ENCODE measurements at places on chromosomes 7 and 10. TPM values are rescaled to one million over a fixed set of nuclear protein-coding genes. Genes with fewer than 3 reads are reported as not detected.

- no peak overlapping the region for H3K4me3 ChIP-seq
- no peaks in the 10 kb centered on the region for H3K27me3 ChIP-seq
- H3K4me1 ChIP-seq = peaks cover 14% of the 10 kb centered on the region
- H3K27ac ChIP-seq = no peak overlapping the region
- no peak for DNase-seq
- peaks cover 7% of the 10 kb centered on the region for H3K36me3 ChIP-seq
These were observed 10.8 kb downstream of the TOMM7 start for GRCh38 chr7:22811746-22812280.

DNA sequence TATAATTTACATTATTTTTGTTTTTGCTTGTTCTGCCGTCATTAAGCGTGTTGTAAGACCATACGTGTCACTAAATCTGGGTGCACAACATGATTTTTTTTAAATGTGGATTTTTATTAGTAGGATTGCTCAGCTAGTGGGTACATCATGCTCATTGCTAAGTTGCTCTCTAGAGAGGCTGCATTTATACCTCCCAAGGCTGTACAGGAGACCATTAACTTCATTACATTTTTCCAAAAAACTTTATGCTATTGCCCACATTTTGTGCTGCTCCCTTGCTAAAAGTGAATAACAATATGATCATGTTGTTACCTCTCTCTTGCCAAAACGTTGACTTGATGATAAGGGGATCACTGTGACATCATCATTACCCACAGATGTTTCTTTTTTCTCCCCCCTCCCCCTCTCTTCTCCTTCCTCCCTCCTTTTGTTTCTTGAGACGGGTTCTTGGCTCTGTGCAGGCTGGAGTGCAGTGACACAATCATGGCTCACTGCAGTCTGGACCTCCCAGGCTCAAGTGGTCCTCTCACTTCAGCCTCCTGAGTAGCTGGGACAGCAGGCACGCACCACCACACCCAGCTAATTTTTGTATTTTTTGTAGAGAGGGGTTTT is 65.1 kb downstream of the BMPR1A start:
- peaks cover 5% of the 10 kb centered on the region for H3K36me3 ChIP-seq
- peaks cover 22% of the 10 kb centered on the region for H3K4me1 ChIP-seq
- H3K27ac ChIP-seq = no peak overlapping the region
- H3K4me3 ChIP-seq = no peak overlapping the region
- H3K27me3 ChIP-seq = no peaks in the 10 kb centered on the region

Gene RBM28
- total RNA-seq = 24.1 TPM

Gene ZFAND2A
- total RNA-seq = 87.8 TPM

GRCh38 chr10:128614802-128615553 is 488.8 kb upstream of the MKI67 start:
- H3K27ac ChIP-seq = no peak overlapping the region
- no peaks in the 10 kb centered on the region for H3K4me1 ChIP-seq
- H3K36me3 ChIP-seq = no peaks in the 10 kb centered on the region
- peaks cover 5% of the 10 kb centered on the region for H3K27me3 ChIP-seq
- H3K4me3 ChIP-seq = no peak overlapping the region
- DNase-seq = no peak

Gene CDK14
- total RNA-seq = 4.6 TPM

GRCh38 chr10:13496931-13497330 is 31.9 kb downstream of the BEND7 start:
- DNase-seq = no peak
- H3K27ac ChIP-seq = no peak overlapping the region
- no peaks in the 10 kb centered on the region for H3K4me1 ChIP-seq
- peaks cover 2% of the 10 kb centered on the region for H3K36me3 ChIP-seq

DNA sequence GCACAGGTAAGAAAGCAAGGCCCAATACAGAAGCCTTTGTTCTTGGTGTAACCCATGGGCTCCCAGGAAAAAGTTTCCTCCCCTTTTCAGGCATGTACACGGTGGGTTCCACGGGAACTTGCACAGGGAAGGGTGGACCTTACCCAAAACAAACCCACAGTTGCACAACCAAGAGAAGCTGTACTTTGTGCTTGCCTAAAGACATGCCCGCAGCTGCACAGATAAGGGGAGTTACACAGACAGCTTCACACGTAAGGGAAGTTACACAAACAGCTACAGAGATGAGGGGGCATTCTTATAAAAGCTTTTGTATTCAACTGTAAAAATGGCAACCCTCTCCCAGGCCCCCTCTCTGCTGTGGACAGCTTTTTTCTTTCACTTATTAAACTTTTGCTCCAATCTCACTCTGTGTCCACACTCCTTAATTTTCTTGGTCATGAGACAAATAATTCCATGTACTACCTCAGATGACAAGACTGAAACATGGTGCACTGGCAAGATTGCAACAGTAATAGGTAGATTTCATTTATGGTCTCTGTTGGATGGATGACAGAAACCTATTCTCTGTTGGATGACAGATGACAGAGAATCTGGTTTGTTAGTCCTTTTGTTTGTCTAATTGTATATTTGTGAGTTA is 72.9 kb downstream of the ATE1 start:
- peaks cover 2% of the 10 kb centered on the region for H3K4me1 ChIP-seq
- no peak overlapping the region for H3K27ac ChIP-seq
- no peak for DNase-seq
- no peaks in the 10 kb centered on the region for H3K27me3 ChIP-seq

DNA sequence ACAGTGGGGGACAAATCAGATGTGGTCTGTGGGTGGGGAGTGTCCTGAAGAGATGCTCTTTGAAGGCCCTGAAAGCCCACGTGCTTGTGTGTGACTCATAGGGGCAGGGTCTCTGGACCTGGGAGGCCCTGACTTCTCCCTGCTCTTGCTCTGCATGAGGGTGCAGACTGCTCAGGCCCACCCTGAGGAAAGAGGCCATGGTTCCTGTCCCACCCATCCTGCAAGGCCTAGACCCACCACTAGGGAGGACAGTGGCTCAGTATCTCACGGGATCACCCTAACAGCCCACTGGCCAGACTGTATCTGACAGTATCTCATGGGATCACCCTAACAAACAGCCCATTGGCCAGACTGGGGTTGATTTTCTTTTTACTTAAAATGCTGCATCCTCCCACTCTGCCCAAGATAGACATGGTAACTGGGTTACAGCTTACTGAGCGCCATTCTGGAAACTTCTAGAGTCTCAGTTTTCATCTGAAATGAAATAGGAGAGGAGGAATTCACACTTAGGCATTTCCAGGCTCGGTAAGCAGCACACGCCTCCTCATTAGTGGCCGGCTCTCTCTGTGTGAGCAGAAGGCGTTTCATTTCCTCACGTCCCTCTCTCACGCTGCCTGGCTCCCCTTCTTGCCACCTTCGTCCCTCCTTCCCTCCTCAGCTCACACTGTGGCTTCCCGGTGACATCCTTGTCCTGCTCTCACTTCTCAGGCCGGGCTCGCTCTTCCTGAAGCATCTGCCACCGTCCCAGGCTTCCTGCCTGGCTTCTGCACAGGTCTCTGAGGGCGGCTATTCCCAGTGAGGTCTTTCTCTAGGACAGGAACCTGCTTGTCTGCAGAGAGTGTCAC is 242.6 kb downstream of the GLRX3 start:
- H3K36me3 ChIP-seq = no peaks in the 10 kb centered on the region
- H3K27me3 ChIP-seq = peaks cover 17% of the 10 kb centered on the region
- H3K27ac ChIP-seq = no peak overlapping the region
- H3K4me1 ChIP-seq = no peaks in the 10 kb centered on the region
- no peak for DNase-seq

DNA sequence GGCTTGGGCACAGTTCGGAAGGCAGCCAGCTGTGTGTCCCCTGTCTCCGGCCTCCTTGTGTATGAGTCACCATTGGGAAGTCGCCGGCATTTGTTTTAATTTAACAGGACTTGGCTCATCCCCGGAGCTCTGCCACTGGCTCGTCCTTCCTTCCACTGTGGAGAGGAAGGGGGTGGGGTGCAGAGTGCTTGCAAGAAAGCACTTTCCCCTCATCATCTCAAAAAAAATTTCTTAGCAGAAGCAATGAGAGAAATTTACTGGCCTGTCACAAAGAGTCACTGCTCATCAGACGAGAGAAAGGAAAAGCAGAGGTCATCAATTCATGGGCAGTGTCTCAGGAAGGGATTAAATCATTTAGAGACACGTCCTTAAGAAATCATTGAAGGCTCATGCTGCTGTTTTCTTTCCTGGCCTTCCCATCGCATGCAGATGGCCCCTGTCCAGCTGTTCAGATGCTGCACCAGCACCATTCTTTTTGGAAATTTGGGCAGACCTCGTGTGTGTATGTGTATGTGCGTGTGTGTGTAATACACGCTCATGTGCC is 93.3 kb downstream of the BMS1 start:
- no peak overlapping the region for H3K4me3 ChIP-seq
- no peak overlapping the region for H3K27ac ChIP-seq
- DNase-seq = no peak

Gene PITRM1
- total RNA-seq = 79.1 TPM

DNA sequence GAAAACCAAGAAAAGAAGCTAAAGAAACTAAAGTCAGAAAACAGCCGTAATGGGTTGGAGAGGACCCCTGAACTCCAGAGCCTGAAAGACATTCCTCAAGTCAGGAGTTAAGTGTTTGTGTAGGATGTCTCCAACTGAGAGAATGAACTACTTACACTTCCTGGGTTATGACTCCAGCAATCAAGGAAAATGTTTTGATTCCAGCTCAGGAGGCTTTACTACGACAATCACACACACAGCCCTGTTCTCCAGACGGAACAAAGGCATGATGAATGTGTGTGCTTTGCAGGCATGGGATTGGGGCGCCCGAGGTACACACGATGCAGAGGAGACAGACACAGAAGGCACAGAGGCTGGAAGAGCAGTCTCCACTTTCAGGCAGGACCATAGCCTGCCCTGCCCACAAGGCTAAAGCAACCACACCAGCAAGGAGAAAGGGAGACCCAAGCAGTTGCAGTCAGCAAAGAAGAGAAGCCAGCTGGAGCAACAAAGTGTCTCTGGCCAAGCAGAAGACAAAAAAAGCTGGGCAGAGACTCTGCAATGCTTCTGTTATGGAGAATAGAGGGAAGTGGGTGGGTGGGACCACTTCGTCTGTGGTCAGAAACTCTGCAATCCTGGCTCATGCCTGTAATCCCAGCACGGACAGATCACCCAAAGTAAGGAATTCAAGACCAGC is 89.1 kb downstream of the GRB10 start:
- H3K4me1 ChIP-seq = peaks cover 5% of the 10 kb centered on the region
- H3K4me3 ChIP-seq = no peak overlapping the region
- H3K27ac ChIP-seq = no peak overlapping the region

Gene KIAA1217
- 0.85 TPM for total RNA-seq

DNA sequence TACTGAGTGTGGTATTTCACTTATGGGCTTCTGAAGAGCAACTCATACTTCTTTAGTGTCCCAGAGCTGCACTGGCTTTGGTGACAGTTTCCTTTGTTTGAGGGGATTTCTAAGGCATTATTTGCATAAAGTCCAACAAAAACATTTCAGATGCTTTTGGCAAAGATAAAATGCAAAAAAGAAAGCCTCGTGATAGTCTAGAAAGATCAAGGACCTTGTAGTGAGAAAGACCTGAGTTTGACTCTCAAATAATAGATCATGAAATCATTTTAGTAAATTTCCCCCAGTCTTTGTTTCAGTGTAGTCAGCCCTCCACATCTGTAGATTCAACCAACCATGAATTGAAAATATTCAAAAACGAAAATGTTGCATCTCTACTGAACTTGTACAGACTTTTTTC is 107.4 kb downstream of the EEPD1 start:
- H3K4me3 ChIP-seq = no peak overlapping the region
- peaks cover 20% of the 10 kb centered on the region for H3K4me1 ChIP-seq
- peak overlapping the region; percentile 19 for H3K27ac ChIP-seq

DNA sequence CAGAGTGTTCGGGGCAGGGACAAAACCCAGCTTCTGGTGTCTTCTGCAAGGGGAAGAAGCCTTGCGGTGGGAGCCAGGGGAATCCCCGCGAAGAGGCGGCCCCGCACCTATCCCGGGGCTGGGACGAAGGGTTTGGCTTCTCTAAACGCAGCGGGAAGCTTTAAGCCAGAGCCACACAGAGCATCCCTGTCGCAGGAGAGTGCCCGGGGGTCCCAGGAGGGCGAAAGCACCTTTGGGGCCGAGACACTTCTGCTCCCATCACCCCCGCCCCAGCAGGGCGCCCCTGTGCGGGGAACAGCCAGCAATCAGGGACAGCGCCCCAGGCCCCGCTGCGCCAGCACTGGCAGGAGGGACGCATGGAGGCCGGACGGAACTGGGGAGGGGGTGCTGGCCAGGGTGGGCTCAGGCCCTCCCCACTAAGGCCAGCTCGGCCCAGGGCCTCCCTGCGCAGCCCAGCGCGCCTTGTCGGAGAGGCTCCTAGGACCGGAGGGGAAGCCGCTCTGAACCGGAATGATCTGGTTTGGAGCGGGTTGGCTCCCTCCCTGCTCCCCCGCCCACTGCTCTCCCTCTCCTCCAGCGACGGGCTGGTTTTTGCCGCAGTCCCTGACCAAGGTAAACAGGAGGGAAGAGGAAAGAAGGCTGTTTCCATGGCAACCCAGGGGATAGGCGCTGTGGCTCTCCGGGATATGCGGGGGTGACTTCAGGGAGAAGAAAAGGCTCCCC is 63.9 kb downstream of the TMEM209 start:
- peaks cover 12% of the 10 kb centered on the region for H3K4me1 ChIP-seq

DNA sequence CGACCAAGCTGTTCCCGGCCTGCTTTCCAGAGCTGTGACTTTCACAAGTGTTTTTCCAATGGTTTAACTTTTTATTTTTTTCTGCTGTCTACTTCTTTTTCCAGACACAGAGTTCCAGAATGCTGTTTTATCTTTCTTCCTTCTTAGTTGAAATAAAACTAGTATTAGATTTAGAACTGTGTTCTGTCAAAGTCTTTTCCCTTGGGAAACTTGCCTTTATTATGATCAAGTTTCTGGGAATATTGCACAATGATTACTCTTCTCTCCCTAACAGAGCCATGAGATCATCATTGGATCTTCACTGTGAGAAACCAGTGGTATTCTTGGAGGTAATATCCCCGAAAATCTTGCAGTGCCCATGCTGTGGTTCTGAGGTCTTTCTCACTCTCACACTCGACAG is 104.9 kb upstream of the KCND2 start:
- no peaks in the 10 kb centered on the region for H3K4me1 ChIP-seq
- no peak overlapping the region for H3K27ac ChIP-seq
- H3K36me3 ChIP-seq = no peaks in the 10 kb centered on the region
- no peaks in the 10 kb centered on the region for H3K27me3 ChIP-seq
- H3K4me3 ChIP-seq = no peak overlapping the region
- DNase-seq = no peak

- no peaks in the 10 kb centered on the region for H3K27me3 ChIP-seq
- peaks cover 40% of the 10 kb centered on the region for H3K4me1 ChIP-seq
- peak overlapping the region; percentile 96 for H3K4me3 ChIP-seq
- no peak for DNase-seq
These were observed 2.4 kb downstream of the GBF1 start for GRCh38 chr10:102247734-102248133.

DNA sequence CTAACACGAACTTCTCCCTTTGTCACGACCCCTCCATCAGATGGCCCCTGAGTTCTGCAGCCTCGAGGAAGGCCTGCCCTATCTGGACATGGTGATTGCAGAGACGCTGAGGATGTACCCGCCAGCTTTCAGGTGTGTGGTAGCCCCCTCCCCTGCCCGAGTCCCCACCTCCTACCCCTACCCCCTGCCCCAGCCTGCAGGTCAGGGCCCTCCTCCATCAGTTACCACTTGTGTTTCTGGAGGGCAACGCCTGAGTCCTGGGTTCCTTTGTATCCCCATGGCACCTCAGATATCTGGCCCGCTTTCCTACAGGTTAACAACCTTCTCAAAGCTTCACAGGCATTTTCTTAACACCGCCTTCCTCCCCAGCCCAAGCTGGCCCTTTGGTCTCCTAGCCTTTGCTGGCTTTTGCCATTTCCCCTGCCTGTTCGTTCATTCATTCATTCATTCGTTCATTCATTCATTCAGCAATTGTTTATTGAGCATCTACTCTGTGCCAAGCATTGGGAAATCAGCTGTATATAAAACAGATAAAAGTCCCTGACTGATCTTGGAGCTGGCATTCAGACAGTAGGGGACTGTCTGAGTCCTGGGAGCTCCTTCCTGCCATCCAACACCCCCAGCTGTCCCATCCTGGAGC is 55.6 kb downstream of the PARP12 start:
- H3K4me1 ChIP-seq = peaks cover 9% of the 10 kb centered on the region
- DNase-seq = no peak
- H3K36me3 ChIP-seq = peaks cover 3% of the 10 kb centered on the region
- H3K27me3 ChIP-seq = no peaks in the 10 kb centered on the region

All from T-helper 17 cell (primary cell).